ENCODE measurements at places on chromosomes 4 and X.

GRCh38 chrX:38890963-38891362 lies 89.7 kb downstream of the MID1IP1 start:
- no peaks in the 10 kb centered on the region for H3K4me1 ChIP-seq
- H3K27ac ChIP-seq: no peak overlapping the region
- H3K36me3 ChIP-seq: no peaks in the 10 kb centered on the region
- no peaks in the 10 kb centered on the region for H3K27me3 ChIP-seq
- no peak for DNase-seq

- H3K4me1 ChIP-seq: no peaks in the 10 kb centered on the region
- H3K4me3 ChIP-seq: no peak overlapping the region
- no peaks in the 10 kb centered on the region for H3K27me3 ChIP-seq
- no peaks in the 10 kb centered on the region for H3K36me3 ChIP-seq
- no peak for DNase-seq
Measured at GRCh38 chrX:9285342-9285771, 179.5 kb upstream of the TBL1X start.

GRCh38 chrX:110836451-110836850 lies 40.8 kb upstream of the CHRDL1 start:
- H3K4me3 ChIP-seq: no peak overlapping the region
- H3K36me3 ChIP-seq: no peaks in the 10 kb centered on the region
- no peak for DNase-seq
- no peak overlapping the region for H3K27ac ChIP-seq
- no peaks in the 10 kb centered on the region for H3K4me1 ChIP-seq

DNA sequence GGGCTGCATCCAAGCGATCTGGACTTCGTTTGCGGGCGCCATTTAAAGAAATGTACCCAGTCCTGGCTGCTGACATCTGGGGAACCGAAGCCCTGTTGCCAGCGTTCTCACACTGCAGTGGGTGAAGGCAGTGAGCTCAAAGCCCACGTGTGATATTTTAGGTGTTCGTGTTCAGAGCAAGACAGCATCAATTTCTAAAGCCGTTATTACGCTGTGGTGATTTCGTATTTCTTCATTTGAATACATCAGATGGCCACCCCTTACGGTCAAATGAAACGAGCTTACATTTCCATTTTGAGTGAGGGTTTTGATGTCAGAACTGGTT lies 376 bp upstream of the C4orf36 start:
- peak overlapping the region; percentile 84 for H3K4me3 ChIP-seq
- H3K27ac ChIP-seq: peak overlapping the region; percentile 80
- no peaks in the 10 kb centered on the region for H3K36me3 ChIP-seq
- no peak for DNase-seq
- no peaks in the 10 kb centered on the region for H3K4me1 ChIP-seq

- H3K27ac ChIP-seq: no peak overlapping the region
- no peaks in the 10 kb centered on the region for H3K36me3 ChIP-seq
- H3K4me3 ChIP-seq: no peak overlapping the region
- no peaks in the 10 kb centered on the region for H3K4me1 ChIP-seq
Measured at GRCh38 chr4:127251423-127251822, 381.3 kb upstream of the INTU start.

- H3K4me1 ChIP-seq: no peaks in the 10 kb centered on the region
- no peak overlapping the region for H3K27ac ChIP-seq
- H3K27me3 ChIP-seq: no peaks in the 10 kb centered on the region
Measured at GRCh38 chr4:86432559-86433134, 72.8 kb upstream of the MAPK10 start.

GRCh38 chrX:44514272-44514671 lies 28.4 kb downstream of the FUNDC1 start:
- no peaks in the 10 kb centered on the region for H3K27me3 ChIP-seq
- no peaks in the 10 kb centered on the region for H3K4me1 ChIP-seq
- H3K36me3 ChIP-seq: no peaks in the 10 kb centered on the region
- no peak overlapping the region for H3K4me3 ChIP-seq
- no peak for DNase-seq
- no peak overlapping the region for H3K27ac ChIP-seq

GRCh38 chr4:39660045-39660444 lies 21.4 kb upstream of the SMIM14 start:
- no peak for DNase-seq
- H3K27ac ChIP-seq: no peak overlapping the region
- H3K36me3 ChIP-seq: no peaks in the 10 kb centered on the region
- no peaks in the 10 kb centered on the region for H3K4me1 ChIP-seq
- H3K27me3 ChIP-seq: no peaks in the 10 kb centered on the region
- no peak overlapping the region for H3K4me3 ChIP-seq

DNA sequence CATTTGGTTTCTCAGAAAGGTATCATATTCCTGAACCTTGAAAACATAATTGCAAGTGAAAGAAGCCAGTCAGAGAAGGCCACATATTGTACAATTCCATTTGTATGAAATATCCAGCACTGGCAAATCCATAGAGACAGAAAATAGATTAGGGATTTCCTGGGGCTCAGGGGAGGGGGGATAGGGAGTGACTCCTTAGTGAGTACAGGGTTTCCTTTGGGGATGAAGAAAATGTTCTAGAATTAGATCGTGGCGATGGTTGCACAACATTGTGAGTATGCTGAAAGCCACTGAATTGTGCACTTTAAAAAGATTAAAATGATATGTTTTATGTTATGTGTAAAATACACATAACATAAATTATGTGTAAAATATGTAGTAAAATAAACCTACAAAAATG lies 10.3 kb downstream of the XPNPEP2 start:
- peak overlapping the region; percentile 57 for H3K27ac ChIP-seq
- H3K4me1 ChIP-seq: no peaks in the 10 kb centered on the region
- H3K27me3 ChIP-seq: no peaks in the 10 kb centered on the region
- no peaks in the 10 kb centered on the region for H3K36me3 ChIP-seq
- H3K4me3 ChIP-seq: no peak overlapping the region

- no peak overlapping the region for H3K4me3 ChIP-seq
- peaks cover 7% of the 10 kb centered on the region for H3K4me1 ChIP-seq
- no peak overlapping the region for H3K27ac ChIP-seq
- no peak for DNase-seq
- H3K36me3 ChIP-seq: no peaks in the 10 kb centered on the region
Measured at GRCh38 chrX:119996600-119997524, 53.3 kb upstream of the NKAP start.

GRCh38 chr4:183499801-183500200 lies 5.1 kb upstream of the ING2 start:
- DNase-seq: no peak
- H3K4me1 ChIP-seq: no peaks in the 10 kb centered on the region
- H3K4me3 ChIP-seq: no peak overlapping the region
- H3K27ac ChIP-seq: no peak overlapping the region

DNA sequence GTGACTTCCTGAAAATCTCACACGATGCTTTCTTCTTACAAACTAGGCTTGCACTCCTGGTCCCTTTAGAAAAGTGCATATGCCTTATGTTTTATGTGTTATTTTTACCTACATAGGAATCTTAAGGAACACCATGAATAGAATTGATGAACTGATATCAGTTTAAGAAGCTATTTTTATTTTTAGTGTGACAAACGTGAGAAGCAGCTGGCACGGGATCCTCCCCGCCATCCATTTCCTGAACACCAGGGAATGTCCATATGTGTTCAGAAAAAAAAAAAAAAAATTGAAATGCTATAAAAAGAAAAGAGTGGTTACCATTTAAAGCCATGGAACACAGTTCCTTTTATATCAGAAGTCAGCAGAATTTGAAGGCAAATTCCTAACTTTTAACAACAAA lies 1096.1 kb upstream of the PRKX start:
- H3K27ac ChIP-seq: no peak overlapping the region
- no peaks in the 10 kb centered on the region for H3K27me3 ChIP-seq
- H3K36me3 ChIP-seq: no peaks in the 10 kb centered on the region
- no peaks in the 10 kb centered on the region for H3K4me1 ChIP-seq
- DNase-seq: no peak

DNA sequence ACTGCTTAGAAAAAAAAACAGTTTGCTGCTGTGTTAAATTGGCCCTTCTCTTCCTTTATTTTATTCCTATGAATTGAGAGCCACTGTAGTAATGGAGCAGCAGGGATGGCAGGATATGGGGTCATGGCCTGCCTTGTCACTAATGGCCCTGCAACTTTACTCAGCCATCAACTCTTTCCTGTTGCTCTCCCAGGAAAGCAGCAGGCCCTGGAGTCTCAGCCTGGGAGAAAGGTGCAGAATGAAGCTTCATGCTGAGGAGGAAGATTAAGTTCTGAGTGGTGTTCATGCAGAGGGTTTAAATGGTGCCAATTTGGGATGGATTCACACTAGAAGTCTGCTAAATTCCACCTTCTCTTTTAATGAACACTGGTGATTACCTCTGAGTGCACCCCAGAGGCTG lies 285.6 kb downstream of the GPAT3 start:
- H3K27ac ChIP-seq: no peak overlapping the region
- no peak for DNase-seq
- no peaks in the 10 kb centered on the region for H3K4me1 ChIP-seq
- H3K36me3 ChIP-seq: no peaks in the 10 kb centered on the region
